ENCODE measurements at places on chromosomes 1 and 21. TPM values are rescaled to one million over a fixed set of nuclear protein-coding genes. Genes with fewer than 3 reads are reported as not detected.

DNA sequence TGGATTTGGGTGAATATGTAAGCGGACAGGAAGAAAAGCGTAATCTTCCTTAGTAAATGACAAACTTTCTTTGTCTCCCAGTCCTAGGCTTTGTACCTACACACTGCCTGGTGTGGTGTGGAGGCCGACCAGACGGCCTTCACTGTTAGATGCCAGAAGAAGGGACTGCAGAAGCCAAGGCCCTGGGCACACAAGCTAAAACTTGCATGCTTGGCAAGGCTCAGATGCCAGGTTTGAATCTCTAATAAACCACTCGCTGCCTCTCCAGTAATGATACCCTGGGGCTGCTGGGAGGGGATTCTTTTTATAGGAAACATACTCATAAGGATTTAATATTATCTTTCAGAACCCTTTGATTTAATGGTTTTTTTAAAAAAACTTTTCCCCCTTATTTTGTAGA is 263.8 kb downstream of the PTPRC start:
- H3K4me1 ChIP-seq = peaks cover 12% of the 10 kb centered on the region
- peaks cover 6% of the 10 kb centered on the region for H3K36me3 ChIP-seq
- H3K4me3 ChIP-seq = no peak overlapping the region

- no peaks in the 10 kb centered on the region for H3K36me3 ChIP-seq
- H3K4me3 ChIP-seq = no peak overlapping the region
Observed at GRCh38 chr1:80542231-80542630, 1258.5 kb upstream of the ADGRL2 start.

Gene OR2W3
- 0.72 TPM for total RNA-seq

GRCh38 chr1:215502081-215502480 is 65.0 kb upstream of the KCTD3 start:
- peaks cover 21% of the 10 kb centered on the region for H3K27me3 ChIP-seq
- peaks cover 2% of the 10 kb centered on the region for H3K36me3 ChIP-seq
- no peak overlapping the region for H3K4me3 ChIP-seq
- no peaks in the 10 kb centered on the region for H3K4me1 ChIP-seq

GRCh38 chr21:44571844-44572782 is 1.4 kb upstream of the KRTAP10-4 start:
- H3K27me3 ChIP-seq = peaks cover 39% of the 10 kb centered on the region
- H3K36me3 ChIP-seq = peaks cover 2% of the 10 kb centered on the region
- no peak overlapping the region for H3K27ac ChIP-seq

DNA sequence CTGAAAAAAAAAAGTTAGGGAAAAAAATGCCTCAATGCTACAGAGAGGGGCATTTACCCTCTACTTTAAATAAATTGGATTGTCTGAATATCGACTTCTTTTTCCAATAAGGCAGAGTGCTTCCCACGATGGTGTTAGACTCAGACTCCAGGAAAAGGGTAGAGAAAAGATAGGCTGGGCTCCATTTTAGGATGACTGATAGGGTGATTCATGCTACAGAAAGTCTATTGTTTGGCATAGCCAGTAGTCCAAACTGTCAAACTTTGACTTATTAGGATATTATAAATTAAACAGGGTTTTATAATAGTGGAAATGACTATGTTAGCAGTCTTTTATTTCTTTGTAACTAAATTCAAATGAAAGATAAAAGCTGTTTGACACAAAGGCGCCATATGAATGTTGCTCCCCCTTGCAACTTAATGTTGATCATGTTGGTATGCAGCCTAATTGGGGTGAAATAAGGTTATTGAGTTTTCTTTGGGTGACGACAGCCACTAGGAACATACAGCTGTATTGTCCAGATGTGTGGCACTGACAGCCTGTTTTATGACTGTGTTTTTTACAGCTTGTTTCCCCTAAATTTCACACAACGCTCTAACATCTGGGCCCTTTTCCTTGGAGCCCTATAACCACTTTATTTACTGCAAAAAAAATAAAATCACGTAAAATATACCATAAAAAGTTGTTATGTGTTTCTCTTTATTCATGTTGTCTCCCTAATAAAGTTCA is 69.3 kb downstream of the SPAG17 start:
- no peak for DNase-seq
- H3K27me3 ChIP-seq = peaks cover 33% of the 10 kb centered on the region
- H3K4me3 ChIP-seq = no peak overlapping the region

- DNase-seq = no peak
- no peak overlapping the region for H3K27ac ChIP-seq
- H3K4me1 ChIP-seq = no peaks in the 10 kb centered on the region
- H3K27me3 ChIP-seq = peaks cover 11% of the 10 kb centered on the region
- H3K36me3 ChIP-seq = no peaks in the 10 kb centered on the region
- H3K4me3 ChIP-seq = no peak overlapping the region
Observed at GRCh38 chr1:9039761-9040658, 13.8 kb upstream of the SLC2A7 start.

DNA sequence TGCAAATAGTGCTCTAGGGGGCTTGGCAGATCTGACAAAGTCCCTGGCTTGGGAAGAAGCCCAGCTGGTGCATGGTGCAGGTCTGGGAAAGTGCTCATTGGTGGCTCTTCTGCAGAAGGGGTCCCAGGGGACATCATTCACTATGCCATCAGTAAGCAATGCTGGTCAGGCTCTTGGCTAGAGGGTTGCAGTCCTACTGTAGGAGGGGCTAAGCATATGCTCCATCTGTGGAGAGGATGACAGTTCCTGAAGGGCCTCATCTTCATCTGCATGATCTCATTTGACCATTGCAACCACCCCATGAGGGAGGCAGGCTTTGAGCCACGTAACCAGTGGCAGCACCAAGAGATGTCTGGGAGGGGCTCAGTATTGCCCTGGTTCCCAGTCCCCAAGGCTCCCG is 31.5 kb upstream of the VASH2 start:
- no peak overlapping the region for H3K27ac ChIP-seq
- peaks cover 59% of the 10 kb centered on the region for H3K27me3 ChIP-seq
- peaks cover 7% of the 10 kb centered on the region for H3K36me3 ChIP-seq
- DNase-seq = no peak

Gene KIF17
- total RNA-seq = 0.42 TPM

- H3K4me3 ChIP-seq = peak overlapping the region; percentile 85
- no peaks in the 10 kb centered on the region for H3K27me3 ChIP-seq
- peaks cover 52% of the 10 kb centered on the region for H3K4me1 ChIP-seq
- peak overlapping the region; percentile 77 for H3K27ac ChIP-seq
- H3K36me3 ChIP-seq = peaks cover 2% of the 10 kb centered on the region
Observed at GRCh38 chr1:27601771-27602461, 2.0 kb downstream of the AHDC1 start.

Gene DIRAS3
- total RNA-seq = not detected

GRCh38 chr1:201516511-201517127 is 9.7 kb upstream of the CSRP1 start:
- H3K4me1 ChIP-seq = peaks cover 5% of the 10 kb centered on the region
- no peak overlapping the region for H3K4me3 ChIP-seq
- no peaks in the 10 kb centered on the region for H3K27me3 ChIP-seq
- DNase-seq = no peak
- no peak overlapping the region for H3K27ac ChIP-seq

Gene MRPS15
- total RNA-seq = 37.5 TPM

DNA sequence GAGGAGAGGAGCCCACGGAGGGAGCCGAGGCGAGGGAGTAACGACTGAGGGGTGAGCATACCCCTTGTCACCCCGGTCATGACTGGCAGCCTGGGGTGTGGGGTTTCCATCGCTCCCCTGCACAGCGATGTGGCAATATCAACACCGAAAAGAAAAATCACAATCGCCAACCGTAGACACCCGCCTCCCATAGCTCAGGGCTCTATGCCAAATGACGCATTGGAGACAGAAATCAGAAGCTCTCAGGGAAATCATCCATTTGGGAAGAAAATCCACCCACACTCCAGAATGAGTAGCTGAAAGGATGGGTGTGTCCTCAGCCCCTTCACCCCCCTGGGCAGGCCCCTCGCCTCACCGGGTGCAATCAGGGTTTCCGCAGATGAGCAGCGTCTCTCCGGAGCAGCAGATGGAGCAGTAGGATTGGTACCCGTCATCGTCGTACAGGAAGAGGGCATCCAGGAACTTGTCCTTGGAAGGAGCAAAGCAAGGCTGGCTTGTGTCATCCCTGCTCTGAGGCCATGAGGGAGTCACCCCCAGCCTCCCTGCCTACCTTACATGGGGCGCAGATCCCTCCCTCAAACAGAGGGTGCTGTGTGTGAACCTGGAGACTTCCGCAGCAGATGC is 2.5 kb downstream of the DNMT3L start:
- H3K36me3 ChIP-seq = no peaks in the 10 kb centered on the region
- H3K27ac ChIP-seq = no peak overlapping the region

Gene C1orf141
- not detected for total RNA-seq

Measured in T-helper 17 cell (primary cell).